ENCODE measurements at places on chromosomes 7 and 10. TPM values are rescaled to one million over a fixed set of nuclear protein-coding genes. Genes with fewer than 3 reads are reported as not detected.

DNA sequence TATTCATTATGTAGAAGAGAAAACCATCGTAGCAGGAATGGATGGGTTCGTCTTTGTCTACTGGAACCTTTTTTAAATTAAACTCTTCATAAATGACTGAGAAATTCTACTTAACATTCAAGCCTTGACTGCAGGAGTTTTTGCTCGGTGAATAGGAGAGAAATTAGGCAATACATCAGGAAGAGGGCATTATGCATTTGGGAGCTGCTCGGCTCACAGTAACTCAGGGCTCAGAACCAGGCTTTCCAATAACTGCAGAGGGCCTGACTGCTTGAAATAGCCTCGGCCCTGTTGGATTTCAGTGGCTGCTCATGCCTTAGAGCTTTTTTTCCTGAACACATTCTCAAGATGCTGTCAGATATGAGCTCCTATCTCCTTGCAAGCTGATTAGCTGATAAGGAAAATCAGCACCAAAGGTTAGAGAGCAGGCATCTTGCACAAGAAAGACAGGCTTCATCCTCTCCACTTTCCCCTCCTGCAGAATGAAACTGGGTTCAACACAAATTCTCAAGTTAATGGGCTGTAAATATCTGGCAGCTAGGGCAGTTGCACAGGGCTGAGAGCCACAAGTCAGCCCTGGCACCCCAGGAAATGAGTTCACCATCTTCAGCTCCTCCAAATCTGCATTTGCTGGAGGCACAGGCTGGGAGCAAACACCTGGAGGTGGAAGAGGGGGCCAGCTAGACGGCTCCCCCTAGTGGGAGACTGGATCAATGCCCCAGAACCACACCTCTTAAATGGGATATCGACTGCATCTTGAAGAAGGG is 24.3 kb downstream of the TECTB start:
- DNase-seq, result peak; percentile 22

DNA sequence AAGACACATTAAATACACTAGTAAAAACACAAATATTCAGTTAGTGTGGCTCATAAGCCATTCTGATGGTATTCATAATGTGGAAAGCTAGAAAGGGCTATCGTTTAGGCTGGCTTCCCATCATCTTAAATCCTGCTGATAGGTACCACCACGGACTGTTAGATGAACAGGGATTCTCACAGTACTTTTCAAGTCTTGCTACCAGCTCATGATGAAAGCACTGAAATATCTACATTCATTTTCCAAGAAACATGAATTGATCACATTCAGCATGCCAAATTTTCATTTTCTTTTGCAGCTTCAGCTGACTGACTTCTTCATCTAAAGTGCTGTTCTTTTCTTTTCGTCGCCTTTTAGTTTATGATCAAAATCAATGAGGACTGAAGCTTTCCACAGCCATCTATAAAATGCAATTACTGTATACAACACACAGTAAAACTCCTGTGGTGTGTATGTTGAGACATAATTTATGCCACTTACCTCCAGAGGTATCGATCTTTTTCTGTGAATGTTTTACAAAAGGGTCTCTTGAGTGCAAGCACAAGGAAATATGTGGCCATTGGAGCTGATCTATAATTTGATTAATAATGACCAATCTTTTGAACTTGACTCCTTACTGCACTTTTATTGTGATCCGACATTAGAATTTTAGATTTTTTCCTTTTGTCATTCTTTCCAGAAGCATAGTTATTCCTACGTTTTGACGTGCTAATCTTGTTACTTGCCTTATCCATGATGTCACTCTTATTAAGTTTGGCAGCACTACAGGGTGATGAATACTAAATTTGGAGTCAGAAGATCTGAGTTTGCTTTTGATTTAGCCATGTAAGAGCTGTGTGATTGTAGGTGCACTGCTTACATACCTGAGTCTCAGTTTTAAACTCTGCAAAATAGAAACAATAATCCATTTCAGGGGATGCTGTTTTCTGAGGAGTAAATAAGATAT is 58.4 kb downstream of the NXPH1 start:
- no peak for DNase-seq

DNA sequence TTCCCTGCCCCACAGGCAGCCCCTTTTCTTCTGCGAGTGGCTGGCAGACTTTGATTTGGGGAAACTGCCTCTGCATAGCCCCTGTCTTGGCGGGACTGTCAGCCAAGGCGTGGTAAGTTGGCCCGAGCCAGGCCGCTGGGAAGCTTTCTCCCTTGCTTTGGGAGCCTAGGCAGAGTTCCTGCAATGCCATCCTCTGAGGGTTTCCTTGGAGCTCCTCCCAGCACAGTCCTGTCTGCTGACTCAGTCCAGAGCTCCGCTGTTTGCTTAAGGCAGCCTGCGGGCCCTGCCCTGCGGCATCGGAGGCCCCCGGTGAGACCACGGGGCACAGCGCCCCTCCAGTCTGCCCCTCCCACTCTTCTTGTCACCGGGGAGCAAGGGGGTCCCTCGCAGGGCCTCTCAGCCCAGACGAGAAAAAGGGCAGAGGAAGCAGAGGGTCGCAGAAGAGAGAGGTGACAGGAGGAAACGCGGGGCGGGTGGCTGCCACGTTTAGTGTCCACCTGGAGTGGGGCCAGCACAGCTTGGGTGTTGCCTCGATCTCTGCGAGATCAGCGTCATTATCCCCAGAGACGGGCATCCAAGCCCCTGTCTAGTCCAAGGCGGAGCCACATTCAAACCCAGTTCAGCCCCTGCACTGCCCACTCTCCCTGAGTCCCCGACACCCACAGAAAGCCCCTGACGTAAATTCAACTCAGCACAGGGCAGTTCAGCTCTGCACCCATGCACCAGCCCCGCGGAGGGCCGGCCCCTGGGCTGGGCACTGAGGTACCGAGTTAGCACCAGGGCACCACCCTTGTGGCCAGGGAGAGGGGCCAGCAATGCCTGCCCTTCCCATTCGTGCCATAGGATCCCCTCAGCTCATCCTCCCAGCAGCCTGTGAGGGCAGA is 59.0 kb upstream of the CHST15 start:
- peak; percentile 2 for DNase-seq

DNA sequence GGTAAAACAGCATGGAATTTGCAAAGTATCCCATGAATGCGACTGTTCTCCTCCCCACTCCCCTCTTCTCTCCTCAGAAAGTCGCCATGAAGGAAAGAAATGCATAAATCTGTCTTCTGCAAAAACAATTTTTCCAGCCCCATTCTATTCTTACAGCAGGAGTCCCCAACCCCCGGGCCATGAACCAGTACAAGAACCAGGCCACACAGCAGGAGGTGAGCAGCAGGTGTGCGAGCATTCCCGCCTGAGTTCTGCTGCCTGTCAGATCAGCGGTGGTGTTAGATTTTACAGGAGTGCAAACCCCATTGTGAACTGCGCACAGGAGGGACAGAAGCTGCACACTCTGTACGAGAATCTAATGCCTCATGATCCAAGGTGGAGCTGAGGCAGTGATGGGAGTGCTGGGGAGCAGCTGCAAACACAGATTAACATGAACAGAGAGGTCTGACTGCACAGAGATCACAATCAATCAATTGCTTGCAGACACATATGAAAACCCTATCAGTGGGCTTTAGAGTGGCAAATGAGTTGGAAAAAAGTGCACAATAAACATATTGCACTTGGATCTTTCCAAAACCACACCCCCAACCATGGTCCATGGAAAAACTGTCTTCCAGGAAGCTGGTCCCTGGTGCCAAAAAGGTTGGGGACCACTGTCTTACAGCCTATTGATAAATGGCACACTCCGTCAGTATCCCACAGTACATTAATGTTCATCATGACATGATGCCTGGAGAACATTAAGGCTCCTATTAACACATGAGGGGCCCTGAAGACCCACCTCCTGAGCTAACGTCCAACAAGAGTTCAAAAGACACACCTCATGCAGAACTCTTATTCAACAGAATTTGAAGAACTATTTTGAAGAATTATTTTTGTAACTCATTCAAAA is 205.0 kb downstream of the PTPRN2 start:
- DNase-seq, result no peak

DNA sequence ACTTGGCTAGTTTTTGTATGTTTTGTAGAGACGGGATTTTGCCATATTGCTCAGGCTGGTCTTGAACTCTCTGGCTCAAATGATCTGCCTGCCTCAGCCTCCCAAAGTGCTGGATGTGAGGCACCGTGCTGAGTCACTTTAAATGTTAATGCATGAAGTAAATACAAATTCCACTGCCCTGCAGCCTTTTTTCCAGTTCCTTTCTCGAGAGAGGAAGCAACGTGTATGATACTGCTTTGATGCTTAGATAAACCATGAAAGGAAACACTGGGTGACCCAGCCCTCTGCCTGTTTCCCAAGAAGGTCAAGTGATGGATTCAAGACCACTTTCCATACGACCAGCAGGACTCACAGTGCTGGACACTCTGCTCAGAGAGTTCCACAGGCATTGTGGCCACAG is 11.3 kb upstream of the MRPS24 start:
- no peak for DNase-seq

DNA sequence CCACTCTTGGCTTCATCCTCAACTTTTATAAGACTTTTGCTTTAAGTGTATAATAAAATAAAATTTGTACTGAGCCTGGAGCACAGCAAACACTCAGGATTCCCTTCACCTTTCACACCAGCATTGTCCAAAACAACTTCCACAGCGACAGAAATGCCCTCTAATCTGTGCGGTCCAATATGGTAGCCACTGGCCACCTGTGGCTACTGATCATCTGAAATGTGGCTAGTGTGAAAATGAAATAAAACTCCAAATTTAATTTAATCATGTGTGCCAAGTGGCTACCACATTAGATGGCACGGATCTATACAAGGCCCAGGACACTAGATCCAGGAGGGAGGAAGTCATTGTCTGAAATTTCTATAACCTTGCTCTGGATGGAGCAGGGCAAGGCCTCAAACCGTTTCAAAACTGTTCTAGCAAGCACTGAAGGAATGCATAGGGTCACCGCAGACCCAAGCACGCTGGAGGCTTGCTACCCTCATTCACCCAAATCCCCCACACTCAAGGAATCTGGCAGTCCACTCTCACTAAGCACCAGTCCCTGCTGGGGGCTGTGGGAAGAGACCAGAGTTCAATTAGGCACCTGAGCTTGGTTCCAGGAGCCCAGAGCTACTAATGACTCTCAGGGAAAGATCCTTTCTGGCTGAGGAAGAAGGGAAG is 6.3 kb upstream of the MYO1G start:
- DNase-seq, result no peak

GRCh38 chr7:37376386-37376785 is 72.3 kb downstream of the ELMO1 start:
- DNase-seq, result no peak

GRCh38 chr7:25712500-25712899 is 439.5 kb upstream of the NFE2L3 start:
- peak; percentile 59 for DNase-seq

- peak; percentile 33 for DNase-seq
These were observed 37.3 kb downstream of the ZNF777 start for GRCh38 chr7:149423449-149424110.

DNA sequence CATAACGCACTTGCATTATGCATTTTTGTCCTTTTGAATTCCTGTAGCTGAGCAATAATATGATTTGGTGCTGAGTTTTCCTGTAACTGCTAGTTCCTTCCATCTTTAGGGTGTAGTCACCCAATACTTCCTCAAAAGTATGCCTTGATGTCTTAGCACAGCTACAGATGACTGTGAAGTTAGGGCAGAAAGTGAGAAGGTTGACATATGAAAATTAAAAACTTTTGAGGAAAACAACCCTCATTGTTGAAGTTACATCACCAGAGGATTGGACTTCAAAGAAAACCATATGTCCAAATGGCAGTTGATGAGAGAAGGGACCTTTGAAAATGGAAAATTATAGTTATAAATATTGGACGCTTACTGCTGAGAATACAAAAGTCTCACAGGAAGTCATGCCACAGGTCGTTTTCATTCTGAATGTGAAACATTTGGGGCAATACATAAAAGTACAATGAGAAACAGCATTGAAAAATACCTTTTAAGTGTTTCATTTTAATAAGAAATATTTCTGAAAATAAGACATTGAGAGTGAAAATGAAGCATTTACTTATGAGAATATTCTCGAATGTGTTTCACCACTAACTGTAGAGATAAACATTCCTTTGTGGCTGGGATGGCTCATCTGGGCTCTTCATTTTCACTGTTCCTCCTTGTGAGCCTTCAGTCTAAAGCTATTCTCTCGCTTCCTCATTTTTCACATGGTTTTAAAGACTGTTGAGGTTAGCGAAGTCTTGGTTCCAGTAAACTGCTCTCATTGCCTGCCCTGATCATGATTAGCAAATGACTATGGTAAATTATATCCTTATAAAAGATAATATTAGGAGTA is 61.4 kb upstream of the NME8 start:
- no peak for DNase-seq

DNA sequence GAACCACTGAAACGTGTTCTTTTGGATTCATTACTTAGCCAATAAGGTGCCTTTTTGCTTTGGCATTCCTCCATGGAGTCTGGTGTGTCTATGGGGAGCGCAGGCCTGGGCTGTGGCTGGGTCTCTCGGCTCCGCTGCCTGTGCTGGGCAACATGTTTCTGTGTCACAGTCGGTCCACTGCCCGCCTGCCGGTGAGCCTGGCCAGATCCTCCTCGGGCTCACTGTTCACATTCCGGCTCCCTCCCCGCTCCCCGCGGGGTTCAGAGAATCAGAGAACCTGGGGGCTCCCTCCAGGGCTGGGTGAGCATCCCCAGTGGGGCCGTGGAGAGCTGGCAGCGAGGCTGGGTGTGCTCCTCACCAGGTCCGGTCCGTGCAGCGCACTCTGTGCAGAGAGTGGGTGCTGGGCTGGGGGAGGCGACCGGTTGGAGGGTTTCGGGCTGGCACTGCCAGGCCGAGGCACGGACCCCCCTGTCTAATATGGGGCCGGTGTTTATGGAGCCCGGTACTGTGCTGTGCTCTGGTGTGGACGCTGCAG is 70.4 kb downstream of the INPP5A start:
- peak; percentile 77 for DNase-seq

DNA sequence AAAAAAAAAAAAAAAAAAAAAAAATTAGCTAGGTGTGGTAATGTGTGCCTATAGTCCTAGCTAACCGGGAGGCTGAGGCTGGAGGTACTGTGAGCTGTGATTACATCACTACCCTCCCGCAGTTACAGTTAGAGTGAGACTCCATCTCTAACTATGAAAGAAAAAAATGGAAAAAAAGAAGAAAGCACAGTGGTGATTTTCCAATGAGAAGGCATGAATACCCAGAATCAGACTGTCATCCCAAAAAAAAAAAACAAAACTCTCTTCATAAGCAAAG is 269.9 kb upstream of the MKLN1 start:
- DNase-seq, result no peak

GRCh38 chr7:115662120-115662519 is 368.4 kb downstream of the TFEC start:
- no peak for DNase-seq

GRCh38 chr10:121362026-121362425 is 236.2 kb downstream of the FGFR2 start:
- no peak for DNase-seq

The GIMAP1 gene
- total RNA-seq, result not detected

The KNDC1 gene
- 4.0 TPM for total RNA-seq

The KCNIP2 gene
- total RNA-seq, result not detected

The CUZD1 gene
- total RNA-seq, result 1.7 TPM

The CHAT gene
- not detected for total RNA-seq

The MCM10 gene
- 27.9 TPM for total RNA-seq

The RADIL gene
- 7.3 TPM for total RNA-seq

The RUFY2 gene
- total RNA-seq, result 8.5 TPM

The SEMA3D gene
- 0.06 TPM for total RNA-seq

The FGFR2 gene
- 279 TPM for total RNA-seq

The ASB10 gene
- not detected for total RNA-seq
